ENCODE measurements at places on chromosomes 3 and 15.

GRCh38 chr15:72155635-72156616 lies 37.7 kb downstream of the SENP8 start:
- DNase-seq, result peak; percentile 73

DNA sequence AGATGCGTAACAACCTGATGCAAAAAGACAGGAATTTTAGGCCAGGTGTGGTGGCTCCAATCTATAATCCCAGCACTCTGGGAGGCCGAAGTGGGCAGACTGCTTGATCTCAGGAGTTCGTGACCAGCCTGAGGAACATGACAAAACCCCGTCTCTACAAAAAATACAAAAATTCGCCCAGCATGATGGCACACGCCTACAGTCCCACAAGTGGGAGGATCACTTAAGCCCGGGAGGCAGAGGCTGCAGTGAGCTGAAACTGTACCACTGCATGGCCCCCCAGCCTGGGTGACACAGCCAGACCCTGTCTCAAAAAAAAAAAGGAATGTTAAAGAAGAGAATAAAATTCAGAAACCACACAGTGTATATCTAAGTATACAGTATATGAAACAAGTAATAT lies 40.7 kb downstream of the PTPN9 start:
- no peak for DNase-seq

DNA sequence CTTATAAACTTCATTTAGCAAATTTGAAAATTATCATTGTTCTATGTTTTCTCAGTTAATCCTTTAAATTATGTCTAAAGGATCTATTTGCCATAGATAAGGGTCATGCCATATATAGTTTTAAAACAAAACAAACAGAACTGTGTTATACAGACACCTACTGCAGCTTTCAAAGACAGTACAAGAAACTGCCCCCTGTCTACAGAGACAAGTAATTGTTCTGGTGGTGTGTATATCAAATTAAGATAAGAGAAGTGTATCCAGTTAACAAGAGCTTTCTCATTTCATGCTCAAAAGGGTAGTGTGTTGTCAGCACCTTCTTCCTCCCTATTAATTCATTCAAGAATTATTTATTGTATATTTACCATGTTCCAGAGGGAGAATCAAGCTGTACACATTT lies 201.2 kb downstream of the FMN1 start:
- no peak for DNase-seq

GRCh38 chr15:27133249-27133648 lies 162.3 kb downstream of the GABRG3 start:
- DNase-seq, result no peak

DNA sequence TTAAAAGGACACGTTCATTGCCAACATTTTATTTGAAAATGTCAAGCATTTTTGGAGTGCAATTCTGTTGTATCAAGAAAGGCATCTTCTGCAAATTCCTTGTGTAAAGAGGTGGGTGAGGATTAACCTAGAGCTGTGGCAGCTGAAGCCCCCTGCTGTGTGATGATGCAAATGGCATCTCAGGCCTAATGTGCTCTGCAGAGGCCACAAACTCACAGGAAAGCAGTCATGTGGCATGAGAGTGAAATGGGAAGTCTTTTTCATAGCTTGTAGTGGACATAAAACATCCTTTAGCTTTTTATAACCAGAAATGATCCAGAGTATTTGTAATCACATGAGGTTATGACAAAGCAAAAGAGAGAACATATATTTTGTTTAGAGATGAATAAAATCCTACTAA lies 6.4 kb downstream of the CADM2 start:
- DNase-seq, result no peak

DNA sequence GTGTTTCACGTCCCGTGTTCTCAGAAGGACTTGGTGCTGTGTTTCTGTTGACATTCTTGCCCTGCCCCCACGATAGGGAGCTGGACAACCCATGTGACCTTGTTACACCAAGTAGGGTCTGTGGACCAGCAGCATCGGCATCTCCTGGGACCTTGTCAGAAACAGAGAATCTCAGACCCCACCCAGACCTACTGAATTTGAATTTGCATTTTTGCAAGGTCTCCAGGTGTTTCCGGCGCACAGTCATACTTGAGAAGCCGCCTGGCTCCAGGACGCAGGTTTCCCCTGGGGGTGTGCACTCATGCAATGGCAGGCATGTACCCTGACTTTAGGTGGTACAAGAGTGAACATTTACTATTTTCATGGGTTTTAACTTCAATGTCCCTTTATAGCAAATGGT lies 117.9 kb downstream of the TLE3 start:
- DNase-seq, result no peak
